H1 (cell line): ENCODE measurements at places on chromosomes 4 and X. TPM values are rescaled to one million over a fixed set of nuclear protein-coding genes. Genes with fewer than 3 reads are reported as not detected.

- no peak for DNase-seq
Measured at GRCh38 chrX:8323356-8323755, 141.3 kb upstream of the VCX3B start.

DNA sequence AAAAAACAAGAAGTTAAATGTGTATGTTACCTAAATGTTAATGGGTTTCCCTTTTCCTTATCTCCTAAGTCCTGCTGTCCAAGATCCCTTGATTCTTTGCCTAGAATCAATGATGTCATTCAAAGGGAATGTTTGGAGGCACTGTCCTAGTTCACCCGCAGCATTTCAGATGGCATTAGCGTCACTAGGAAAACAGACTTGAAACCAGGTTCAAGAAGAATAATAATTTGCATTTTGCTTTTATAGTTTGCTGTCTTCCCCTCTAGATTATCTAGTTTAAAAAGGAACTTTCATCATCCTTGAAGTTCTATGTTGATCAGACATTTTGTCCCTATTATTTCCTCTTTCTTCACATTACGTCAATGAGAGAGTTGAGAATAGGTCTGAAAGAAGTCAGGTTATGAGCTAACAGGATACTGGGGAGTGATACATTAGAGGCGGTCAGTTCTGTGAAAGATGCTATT, 234.1 kb upstream of the PGRMC2 start:
- no peak for DNase-seq

DNA sequence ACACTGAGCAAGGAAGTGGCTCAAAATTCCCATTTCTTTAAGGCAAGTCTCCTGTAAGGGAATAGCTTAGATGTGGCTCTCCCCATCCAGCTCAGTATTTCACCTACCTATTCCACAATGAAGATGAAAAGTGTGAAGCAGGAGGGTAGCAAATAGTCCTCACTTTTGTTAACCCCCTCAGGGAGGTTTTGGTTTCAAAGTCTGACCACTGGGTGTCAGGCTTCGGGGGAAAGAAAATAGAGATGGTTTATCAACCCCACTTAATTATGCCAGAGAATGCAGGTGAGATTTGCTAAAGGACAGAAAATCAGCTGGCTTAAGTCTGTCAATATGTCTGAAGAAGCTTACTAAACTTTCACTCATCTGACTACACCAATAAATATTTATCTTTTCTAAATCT, 69.5 kb downstream of the DHX15 start:
- DNase-seq = no peak

GRCh38 chrX:32673193-32673592, 538.2 kb downstream of the DMD start:
- DNase-seq = no peak

- no peak for DNase-seq
Measured at GRCh38 chr4:40812386-40812785, 62.6 kb downstream of the NSUN7 start.

DNA sequence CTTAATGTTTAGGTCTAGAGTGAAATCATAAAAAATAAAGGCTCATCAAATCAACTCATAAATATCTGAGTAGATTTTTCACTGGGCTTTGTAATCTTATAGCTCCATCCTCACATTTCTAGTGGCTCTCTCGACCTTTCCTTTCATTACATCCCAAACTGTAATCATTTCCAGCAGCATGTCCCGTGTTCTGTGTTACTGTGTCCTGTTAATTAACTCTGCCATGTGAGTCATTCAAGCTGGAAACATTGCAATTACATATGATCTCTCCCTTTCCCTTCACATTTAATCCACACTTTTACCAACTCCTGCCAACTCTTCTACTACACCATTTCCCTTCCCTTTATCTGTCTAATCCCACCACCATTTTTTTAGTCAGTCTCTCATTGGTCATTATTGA, 75.5 kb downstream of the UGT8 start:
- DNase-seq = no peak

DNA sequence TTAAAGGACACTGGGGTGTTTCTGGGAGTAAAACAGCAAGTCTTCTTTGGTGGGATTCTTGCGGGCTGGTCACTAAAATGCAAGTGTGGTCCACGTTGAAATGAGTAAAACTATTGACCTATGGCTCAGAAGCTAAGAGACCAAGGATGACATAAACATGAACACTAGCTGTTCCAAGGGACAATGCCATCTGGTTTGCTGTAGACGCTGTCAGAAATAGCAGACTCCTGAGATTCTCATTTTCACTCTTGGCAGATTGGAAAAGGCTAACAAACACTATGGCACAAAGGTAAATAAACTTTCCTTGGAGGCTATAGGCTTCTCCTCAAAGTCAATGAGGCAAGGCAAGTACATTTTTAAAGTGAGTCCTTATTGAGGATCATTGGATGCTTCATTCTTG, 343.6 kb downstream of the KCNIP4 start:
- no peak for DNase-seq

GRCh38 chr4:99679204-99679603, 21.6 kb upstream of the C4orf54 start:
- no peak for DNase-seq

- no peak for DNase-seq
Measured at GRCh38 chrX:69262036-69262936, 97.0 kb upstream of the PJA1 start.

DNA sequence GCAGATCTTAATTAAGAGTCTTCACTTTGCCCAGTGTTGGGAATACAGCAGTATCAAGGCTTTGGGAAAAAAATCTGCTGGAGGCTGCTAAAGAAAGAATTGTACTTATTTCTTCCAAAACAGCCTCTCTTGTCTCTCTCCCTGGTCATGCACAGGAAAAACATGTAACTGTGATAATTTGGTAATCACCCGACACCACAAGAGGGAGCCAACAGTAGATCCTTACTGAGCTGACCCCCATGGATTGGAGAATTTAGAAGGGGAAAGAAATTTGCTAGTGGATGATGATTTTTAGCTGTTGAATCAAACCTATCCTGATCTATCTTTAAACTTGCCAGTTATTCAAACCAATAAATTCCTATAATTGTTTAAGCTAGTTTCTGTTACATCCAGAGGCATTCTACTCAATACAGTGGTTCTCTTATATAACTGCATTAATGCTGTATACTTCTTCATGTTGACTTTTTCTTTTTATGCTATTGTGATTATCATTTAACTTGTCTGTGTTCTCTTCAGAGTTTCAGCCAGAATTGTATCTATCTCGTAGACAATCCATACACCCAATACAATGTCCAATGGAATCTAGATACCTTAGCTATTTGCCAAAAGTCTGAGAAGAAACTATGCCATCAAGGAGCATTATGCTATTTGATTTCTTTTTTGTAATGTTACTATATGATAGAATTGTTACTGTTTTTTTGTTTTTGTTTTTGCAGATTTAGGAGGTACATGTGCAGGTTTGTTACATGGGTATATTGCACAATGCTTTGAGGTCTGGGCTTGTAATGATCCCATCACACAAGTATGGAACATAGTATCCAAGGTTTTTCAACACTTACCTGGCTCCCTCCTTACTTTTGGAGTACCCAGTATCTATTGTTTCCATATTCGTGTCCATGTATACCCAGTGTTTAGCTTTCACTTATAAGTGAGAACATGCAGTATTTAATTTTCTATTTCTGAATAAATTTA, 31.3 kb upstream of the ARHGEF38 start:
- DNase-seq = no peak

DNA sequence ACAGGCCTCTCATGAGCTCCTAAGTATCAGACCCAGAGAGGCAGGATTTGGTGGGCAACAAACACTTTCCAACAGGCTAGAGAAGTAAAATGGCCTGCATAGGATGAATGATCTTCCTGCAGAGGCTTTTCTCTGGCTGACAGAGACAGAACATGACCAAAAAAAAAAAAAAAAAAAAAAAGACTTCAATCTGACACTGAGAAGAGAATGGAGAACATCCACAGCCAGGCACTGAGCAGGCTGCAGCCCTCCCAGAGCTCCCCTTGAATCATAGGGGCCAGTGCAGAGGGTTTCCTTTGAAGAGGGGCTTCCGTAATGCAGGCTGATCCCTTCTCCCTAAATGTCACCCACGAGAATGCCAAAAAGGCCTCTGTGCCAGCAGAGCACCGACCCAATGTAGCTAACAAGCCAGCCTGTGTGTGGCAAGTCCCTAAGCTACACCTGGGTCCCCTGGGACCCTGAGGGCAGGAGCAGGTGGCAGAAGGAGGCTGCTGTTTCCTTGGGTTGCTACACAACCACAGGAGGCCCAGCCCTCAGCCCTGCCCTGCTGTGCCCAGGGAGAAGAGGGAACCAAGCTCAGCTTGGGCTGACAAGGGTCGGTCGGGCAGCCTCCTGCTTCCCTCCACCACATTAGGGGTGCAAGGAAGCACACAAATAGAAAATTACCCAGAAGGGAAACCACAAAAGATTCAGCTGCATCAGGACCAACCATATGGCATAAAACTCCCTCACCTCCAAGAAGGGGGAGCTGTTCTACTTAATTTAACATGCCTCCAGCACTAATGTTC, 55.6 kb downstream of the MAP7D2 start:
- no peak for DNase-seq

DNA sequence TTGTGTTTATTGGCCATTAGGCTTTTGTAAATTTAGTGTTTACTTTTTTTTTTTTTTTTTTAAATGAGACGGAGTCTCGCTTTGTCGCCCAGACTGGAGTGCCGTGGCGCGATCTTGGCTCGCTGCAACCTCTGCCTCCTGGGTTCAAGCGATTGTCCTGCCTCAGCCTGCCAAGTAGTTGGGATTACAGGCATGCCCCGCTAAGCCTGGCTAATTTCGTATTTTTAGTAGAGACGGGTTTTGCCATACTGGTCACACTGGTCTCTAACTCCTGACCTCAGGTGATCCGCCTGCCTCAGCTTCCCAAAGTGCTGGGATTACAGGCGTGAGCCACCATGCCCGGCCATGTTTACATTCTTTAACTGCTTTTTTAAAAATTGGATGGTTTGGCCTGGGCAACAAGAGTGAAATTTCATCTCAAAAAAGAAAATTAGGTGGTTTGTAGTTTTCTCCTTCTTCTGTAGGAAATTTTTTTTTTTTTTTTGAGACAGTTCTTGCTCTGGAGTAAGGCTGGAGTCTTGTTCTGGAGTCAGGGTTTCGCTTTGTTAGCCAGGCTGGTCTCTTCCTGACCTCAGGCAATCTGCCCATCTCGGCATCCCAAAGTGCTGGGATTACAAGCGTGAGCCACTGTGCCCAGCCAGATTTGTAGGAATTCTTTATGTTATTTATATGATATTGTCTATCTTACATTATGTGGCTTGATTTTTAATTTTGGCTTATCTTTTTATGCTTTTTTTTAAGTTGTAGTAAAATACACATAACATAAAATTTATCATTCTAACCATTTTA, 15.1 kb downstream of the UBE2K start:
- peak; percentile 33 for DNase-seq

DNA sequence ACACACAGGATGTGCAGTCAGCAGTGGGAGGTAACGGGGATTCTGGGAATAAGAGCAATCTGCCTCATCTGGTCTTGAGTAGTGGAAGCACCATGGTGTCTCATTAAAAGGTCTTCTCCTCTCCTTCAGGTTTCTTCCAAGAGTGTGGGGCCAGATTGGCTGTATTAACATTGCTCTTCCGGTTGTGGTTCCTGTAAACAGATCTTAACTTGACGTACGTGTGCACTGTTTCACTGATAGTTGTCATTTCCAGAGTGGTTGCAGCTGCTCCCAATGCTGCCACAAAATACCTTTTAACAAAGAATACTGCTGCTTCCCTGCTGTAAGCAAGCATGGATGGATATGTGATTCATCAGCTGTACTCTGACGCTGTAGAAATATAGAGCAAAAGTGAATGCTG, 1443.4 kb upstream of the TENM3 start:
- no peak for DNase-seq

- DNase-seq = no peak
Measured at GRCh38 chrX:123201720-123202119, 17.6 kb downstream of the GRIA3 start.

GRCh38 chrX:56764975-56765791, 36.1 kb downstream of the NBDY start:
- DNase-seq = no peak

GRCh38 chr4:39933671-39934590, 43.8 kb downstream of the PDS5A start:
- DNase-seq = no peak

DNA sequence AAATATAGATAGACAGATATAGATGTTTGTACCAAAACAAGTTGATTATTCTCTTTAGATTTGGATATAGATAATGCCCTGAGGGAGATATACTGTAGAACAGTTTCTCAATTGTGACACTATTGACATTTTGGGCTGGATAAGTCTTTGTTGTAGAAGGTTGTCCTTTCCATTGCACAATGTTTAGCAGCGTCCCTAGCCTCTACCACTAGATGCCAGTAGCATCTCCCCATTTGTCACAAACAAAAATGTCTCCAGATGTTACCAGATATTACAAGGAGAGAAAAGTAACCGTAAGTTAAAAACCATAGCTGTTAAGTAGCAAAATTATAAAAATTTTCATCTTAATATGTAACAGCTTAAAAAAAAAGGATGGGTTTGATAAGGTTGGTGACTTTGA, 2595.3 kb downstream of the ARAP2 start:
- DNase-seq = no peak

DNA sequence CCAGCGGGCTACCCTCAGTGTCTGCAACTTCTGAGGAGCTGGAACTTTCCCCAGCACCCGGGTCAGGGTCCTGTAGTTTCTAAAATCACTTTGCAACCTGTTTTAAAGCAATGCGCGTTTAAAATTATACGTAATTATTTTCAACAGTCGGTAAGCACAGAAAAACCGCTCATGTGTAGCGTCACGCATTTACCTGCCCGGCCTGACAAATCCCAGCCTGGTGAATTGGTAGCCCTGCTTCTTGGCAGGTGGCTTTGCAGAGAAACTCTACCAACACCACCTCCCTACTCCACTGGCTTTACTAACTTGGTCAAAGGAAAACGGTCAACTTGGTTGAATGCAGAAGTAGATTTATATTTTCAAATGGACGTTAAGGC, 640 bp downstream of the BANK1 start:
- DNase-seq = no peak

DNA sequence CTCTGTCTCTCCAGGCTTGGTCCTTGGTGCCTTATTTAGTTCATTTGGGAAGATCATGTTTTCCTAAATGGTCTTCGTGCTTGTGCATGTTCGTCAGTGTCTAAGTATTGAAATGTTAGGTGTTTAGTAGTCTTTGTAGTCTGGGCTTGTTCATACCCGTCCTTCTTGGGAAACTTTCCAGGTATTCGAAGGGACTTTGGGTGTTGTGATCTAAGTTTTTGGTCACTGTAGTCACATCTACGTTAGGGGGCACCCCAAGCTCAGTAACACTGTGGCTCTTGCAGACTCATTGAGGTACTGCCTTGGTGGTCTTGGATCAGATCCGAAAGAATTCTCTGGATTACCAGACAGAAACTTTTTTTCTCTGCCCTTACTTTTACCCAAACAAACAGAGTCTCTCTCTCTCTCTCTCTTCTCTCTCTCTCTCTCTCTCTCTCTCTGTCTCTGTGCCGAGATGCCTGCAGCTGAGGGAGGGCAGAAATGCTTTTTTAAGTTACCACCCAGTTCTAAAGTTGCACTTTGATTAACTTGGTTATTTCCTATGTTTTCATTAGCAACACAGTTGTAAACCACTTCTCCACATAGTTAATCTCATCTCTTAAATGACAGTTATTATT, 67.6 kb upstream of the SLC7A3 start:
- peak; percentile 46 for DNase-seq

Gene TET2
- 1.9 and 2.6 TPM in 2 replicates for total RNA-seq

Gene BBS7
- 20.5 and 21.5 TPM in 2 replicates for total RNA-seq

Gene DLG3
- total RNA-seq = 57.1 and 63.8 TPM in 2 replicates

Gene NPY2R
- total RNA-seq = 0.34 and 0.41 TPM in 2 replicates

Gene ERVMER34-1
- total RNA-seq = 31.6 and 34.3 TPM in 2 replicates

Gene GYPE
- not detected in 2 replicates for total RNA-seq

Gene GYPA
- total RNA-seq = not detected in 2 replicates

Gene TNIP2
- 36.2 and 37.7 TPM in 2 replicates for total RNA-seq

Gene FAM241A
- total RNA-seq = 0.63 and 0.73 TPM in 2 replicates

Gene GPR119
- not detected in 2 replicates for total RNA-seq

Gene GDI1
- total RNA-seq = 83.1 and 85.8 TPM in 2 replicates

Gene HOPX
- total RNA-seq = not detected in 2 replicates
